Activated CD4-positive, alpha-beta T cell treated with anti-CD3 and anti-CD28 coated beads for 36 hours (primary cell): ENCODE measurements at places on chromosomes 1 and 21.

- no peak for DNase-seq
- no peak overlapping the region for H3K27ac ChIP-seq
- H3K4me3 ChIP-seq: no peak overlapping the region
- H3K36me3 ChIP-seq: no peaks in the 10 kb centered on the region
Observed at GRCh38 chr1:188350104-188350503, 1521.4 kb downstream of the PLA2G4A start.

DNA sequence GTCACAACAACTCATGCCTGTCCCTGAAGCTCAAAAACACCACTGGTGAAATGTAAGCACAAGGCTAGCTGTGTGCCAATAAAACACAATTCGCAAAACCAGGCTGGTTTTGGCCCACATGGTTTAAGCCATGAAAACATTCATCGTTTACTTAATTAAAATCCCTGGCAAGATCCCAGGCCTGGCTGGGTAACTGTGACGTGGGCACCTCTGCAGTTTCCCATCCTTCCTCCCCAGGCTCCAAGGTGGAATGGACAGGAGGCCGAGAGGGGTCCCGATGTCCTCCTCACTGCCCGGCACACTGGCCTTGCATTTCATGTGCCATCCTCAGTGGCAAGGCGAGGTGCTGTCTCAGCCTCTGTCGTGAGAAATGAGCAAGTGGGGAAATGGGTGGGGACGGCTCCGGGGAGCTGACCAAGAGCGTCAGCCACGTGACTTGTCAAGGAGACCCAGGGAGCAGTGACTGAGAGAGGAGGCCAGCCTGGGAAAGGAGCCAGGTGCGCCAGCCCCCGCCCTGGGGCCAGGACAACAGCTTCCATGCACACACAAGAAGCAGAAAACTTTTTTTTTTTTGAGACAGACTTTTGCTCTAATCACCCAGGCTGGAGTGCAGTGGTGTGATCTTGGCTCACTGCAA is 153.1 kb upstream of the RAB4A start:
- no peak for DNase-seq
- H3K27ac ChIP-seq: no peak overlapping the region
- no peak overlapping the region for H3K4me3 ChIP-seq
- no peaks in the 10 kb centered on the region for H3K27me3 ChIP-seq
- H3K36me3 ChIP-seq: no peaks in the 10 kb centered on the region

DNA sequence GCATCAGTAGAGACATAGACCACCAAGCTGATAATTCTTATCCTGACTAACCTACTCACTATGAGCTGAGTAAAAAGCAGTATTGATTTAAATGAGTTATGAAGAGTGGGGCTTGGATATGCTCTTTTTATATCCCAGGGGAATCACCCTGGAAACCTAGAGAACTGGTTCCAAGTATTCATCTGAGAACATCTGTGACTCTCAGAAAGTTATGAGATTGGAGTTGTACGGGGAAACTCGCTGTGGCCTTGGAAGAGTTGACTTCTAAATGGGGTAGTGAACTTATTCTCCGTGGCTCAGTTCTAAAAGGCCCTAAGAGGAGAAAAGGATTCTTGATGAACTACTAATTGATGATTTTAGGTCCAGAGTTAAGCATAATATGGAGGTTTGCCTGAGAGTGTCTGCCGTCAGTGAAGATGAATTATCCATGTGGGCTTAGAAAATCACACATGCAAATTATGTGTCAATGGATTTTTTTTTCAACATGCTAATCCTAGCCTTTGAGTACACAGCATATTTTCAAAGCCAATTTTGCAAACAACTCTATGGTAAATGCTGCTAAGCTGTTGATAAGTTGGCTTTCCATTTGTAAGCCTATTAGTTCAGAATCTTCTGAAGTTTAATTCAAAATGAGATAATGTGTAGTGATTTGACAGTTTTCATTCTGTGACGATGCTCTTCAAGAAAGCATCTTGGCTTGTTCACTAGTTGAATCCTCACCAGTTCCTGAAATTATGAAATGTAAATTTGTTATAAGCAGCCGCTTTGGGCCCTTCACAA is 122.7 kb downstream of the FGGY start:
- H3K36me3 ChIP-seq: no peaks in the 10 kb centered on the region
- no peak for DNase-seq
- no peak overlapping the region for H3K4me3 ChIP-seq

- H3K4me3 ChIP-seq: no peak overlapping the region
- H3K4me1 ChIP-seq: peaks cover 13% of the 10 kb centered on the region
- H3K36me3 ChIP-seq: no peaks in the 10 kb centered on the region
Observed at GRCh38 chr1:16075337-16076030, 2.0 kb upstream of the FAM131C start.

DNA sequence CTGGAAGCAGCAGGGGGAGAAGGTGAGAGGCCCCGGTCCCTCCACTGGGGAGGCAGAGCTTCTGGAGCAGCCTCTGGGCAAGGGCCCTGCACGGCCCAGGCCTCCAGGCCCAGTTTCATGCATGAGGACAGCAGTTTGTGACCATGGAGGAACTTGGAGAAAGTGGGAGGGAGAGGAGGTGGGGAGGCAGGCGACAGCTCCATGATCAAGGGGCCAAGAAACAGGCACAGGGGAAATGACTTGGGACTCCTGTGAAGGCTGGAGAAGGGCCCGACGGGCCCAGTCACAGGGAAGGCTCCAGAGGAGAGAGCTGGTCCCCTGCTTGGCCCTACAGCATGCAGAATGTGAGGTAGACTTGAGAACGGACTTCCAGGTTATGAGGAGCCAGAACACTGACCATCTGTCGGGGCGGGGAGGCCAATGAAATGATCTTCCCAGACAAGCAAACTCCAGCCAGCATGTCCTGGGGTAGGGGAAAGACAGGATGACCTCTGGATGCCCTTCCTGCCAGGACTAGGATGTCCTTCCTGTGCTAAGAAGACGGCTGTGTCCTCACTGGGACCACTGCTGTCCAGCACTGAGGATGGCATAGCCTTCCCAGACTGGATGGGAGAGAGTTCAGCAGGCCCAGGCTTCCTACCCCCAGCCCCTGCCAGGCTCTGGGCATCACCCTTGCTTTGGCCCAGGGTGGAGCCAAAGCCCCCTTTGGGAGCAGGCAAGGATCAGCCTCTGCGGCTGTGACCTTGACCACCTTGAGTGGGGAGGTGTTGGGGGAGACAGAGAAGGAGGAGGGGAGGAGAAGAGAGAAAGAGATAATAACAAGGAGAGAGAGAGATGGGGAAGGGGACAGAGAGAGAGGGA is 548.2 kb downstream of the PTPRU start:
- no peaks in the 10 kb centered on the region for H3K36me3 ChIP-seq
- no peaks in the 10 kb centered on the region for H3K4me1 ChIP-seq
- no peak for DNase-seq
- H3K27me3 ChIP-seq: peaks cover 13% of the 10 kb centered on the region
- no peak overlapping the region for H3K4me3 ChIP-seq
- no peak overlapping the region for H3K27ac ChIP-seq

- H3K27me3 ChIP-seq: no peaks in the 10 kb centered on the region
- H3K4me3 ChIP-seq: no peak overlapping the region
- DNase-seq: no peak
- H3K36me3 ChIP-seq: no peaks in the 10 kb centered on the region
- no peak overlapping the region for H3K27ac ChIP-seq
- H3K4me1 ChIP-seq: peaks cover 21% of the 10 kb centered on the region
Observed at GRCh38 chr1:52916241-52916975, 5.1 kb downstream of the ECHDC2 start.

GRCh38 chr1:219041818-219042217 is 131.9 kb upstream of the LYPLAL1 start:
- no peak overlapping the region for H3K4me3 ChIP-seq
- no peak overlapping the region for H3K27ac ChIP-seq
- no peak for DNase-seq
- H3K36me3 ChIP-seq: no peaks in the 10 kb centered on the region
- H3K27me3 ChIP-seq: no peaks in the 10 kb centered on the region

DNA sequence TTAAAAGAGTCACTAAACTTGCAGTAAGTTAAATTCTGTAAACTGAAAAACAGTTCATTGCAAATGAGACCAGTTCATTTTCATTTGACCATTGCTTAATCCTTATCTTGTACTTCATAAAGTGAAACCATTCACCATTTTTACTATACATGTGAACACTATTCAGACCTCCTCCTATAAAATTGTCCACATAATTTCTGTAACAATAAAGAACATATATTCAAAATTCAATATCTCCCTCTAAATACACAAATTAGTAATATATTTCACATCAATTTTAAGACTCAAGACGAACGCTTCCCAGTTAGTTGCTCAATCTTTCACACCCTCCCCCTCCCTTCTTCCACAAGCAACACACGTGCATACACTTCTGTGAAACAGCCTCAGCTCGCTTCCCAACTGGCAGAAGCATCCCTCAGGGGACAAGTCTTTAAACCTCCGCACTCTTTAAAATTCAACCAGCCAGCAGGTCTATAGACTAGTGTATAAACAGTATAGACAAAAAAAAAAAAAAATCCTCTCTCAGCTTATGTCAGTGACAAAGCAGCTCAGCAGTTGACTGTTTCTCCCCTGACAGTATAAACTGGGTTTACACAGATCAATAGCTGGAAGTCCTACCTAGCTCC is 99.6 kb downstream of the DENND1B start:
- H3K36me3 ChIP-seq: no peaks in the 10 kb centered on the region
- DNase-seq: no peak
- H3K27me3 ChIP-seq: no peaks in the 10 kb centered on the region
- no peak overlapping the region for H3K4me3 ChIP-seq
- peaks cover 19% of the 10 kb centered on the region for H3K4me1 ChIP-seq

GRCh38 chr1:195576641-195577040 is 1031.6 kb downstream of the KCNT2 start:
- DNase-seq: no peak
- H3K36me3 ChIP-seq: no peaks in the 10 kb centered on the region
- no peaks in the 10 kb centered on the region for H3K27me3 ChIP-seq
- H3K27ac ChIP-seq: no peak overlapping the region
- H3K4me3 ChIP-seq: no peak overlapping the region
- H3K4me1 ChIP-seq: no peaks in the 10 kb centered on the region

- no peaks in the 10 kb centered on the region for H3K36me3 ChIP-seq
- no peak overlapping the region for H3K4me3 ChIP-seq
- no peaks in the 10 kb centered on the region for H3K4me1 ChIP-seq
- H3K27me3 ChIP-seq: no peaks in the 10 kb centered on the region
- H3K27ac ChIP-seq: no peak overlapping the region
- no peak for DNase-seq
Observed at GRCh38 chr1:76659171-76659940, 207.9 kb upstream of the ST6GALNAC5 start.

DNA sequence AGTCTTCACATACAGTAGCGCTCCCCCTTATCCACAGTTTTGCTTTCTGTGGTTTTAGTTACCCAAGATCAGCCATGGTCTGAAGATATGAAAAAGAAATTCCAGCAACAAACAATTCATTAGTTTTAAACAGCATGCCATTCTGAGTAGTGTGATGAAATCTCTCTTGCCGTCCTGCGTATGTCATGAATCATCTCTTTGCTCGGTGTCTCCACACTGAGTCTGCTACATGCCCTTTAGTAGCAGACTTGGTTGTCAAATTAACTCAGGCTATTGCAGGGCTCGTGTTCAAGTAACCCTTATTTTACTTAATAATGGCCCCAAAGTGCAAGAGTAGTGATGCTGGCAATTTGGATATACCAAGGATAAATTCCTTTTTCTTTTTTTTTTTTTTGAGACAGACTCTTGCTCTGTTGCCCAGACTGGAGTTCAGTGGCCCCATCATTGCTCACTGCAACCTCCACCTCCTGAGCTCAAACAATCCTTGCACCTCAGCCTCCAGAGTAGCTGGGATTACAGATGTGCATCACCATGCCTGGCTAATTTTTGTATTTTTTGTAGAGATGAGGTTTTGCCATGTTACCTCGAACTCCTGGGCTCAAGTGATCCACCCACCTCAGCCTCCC is 22.6 kb downstream of the PHACTR4 start:
- H3K4me3 ChIP-seq: no peak overlapping the region
- H3K36me3 ChIP-seq: peaks cover 5% of the 10 kb centered on the region
- H3K4me1 ChIP-seq: peaks cover 15% of the 10 kb centered on the region

DNA sequence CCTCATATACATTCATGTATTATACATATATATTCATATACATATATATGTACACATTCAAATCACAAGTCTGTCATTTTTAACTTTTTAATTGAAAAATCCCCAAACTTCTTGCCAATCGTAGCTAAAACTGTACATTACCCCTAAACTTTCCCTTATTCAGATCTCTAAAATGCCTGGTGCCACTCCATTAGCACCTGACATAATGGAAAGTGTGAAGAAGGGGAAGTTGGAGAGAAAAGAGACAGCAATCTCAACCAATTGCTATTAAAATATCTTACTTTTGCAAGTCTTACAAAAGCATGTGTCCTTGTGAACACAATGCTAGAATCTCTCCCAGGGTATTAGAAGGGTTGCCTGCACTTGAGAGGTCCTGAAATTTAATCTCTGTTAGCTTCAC is 22.7 kb upstream of the PRKACB start:
- no peak overlapping the region for H3K4me3 ChIP-seq
- peaks cover 8% of the 10 kb centered on the region for H3K4me1 ChIP-seq
- no peak overlapping the region for H3K27ac ChIP-seq
- no peaks in the 10 kb centered on the region for H3K27me3 ChIP-seq
- no peaks in the 10 kb centered on the region for H3K36me3 ChIP-seq
- DNase-seq: no peak

- no peak overlapping the region for H3K27ac ChIP-seq
- no peaks in the 10 kb centered on the region for H3K4me1 ChIP-seq
- H3K27me3 ChIP-seq: no peaks in the 10 kb centered on the region
- no peak overlapping the region for H3K4me3 ChIP-seq
- DNase-seq: no peak
Observed at GRCh38 chr21:33856893-33857527, 58.6 kb downstream of the ATP5PO start.

GRCh38 chr1:42674682-42675081 is 7.5 kb upstream of the YBX1 start:
- no peak overlapping the region for H3K4me3 ChIP-seq
- no peaks in the 10 kb centered on the region for H3K27me3 ChIP-seq
- H3K4me1 ChIP-seq: no peaks in the 10 kb centered on the region
- DNase-seq: no peak
- no peak overlapping the region for H3K27ac ChIP-seq
- H3K36me3 ChIP-seq: peaks cover 30% of the 10 kb centered on the region

DNA sequence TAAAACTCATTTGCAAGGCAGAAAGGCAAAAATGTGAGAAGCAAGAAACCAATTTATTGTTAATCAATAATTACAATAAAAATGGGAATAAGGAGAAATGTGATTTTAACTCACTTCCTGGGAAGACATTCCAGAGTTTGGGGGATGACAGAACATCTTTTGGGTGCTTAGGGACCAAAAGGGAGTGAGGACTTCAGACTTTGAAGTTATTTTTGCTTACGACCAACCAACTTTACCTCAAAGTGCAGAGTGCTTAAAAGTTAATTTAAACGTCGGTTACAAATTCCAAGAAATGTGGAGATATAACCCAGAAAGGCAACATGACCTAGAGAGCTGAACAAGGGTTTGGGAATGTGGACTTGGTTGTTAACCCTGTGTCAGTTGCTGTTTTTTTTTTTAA is 234.5 kb upstream of the C1orf105 start:
- no peak for DNase-seq
- H3K36me3 ChIP-seq: no peaks in the 10 kb centered on the region
- H3K4me1 ChIP-seq: peaks cover 29% of the 10 kb centered on the region
- no peak overlapping the region for H3K4me3 ChIP-seq

GRCh38 chr21:41316200-41317062 is at the start of gene FAM3B:
Gene FAM3B (plus strand): TSS chr21:41316801. CDS start chr21:41316880, 79 bp downstream.
- peaks cover 30% of the 10 kb centered on the region for H3K27me3 ChIP-seq
- DNase-seq: peak; percentile 13
- no peak within 1 kb of the TSS for H3K27ac ChIP-seq
- peaks cover 13% of the 10 kb centered on the region for H3K4me1 ChIP-seq
